ENCODE measurements at places on chromosomes 5 and 9. TPM values are rescaled to one million over a fixed set of nuclear protein-coding genes. Genes with fewer than 3 reads are reported as not detected.

MOB3B gene
- total RNA-seq: under 0.01 TPM

RASEF gene
- 0.09 TPM for total RNA-seq

CD74 gene
- total RNA-seq: 0.36 TPM

SOHLH1 gene
- not detected for total RNA-seq

GPRIN1 gene
- total RNA-seq: 3.1 TPM

MLANA gene
- not detected for total RNA-seq

BAAT gene
- total RNA-seq: under 0.01 TPM

BSPRY gene
- total RNA-seq: not detected

SPATA31E1 gene
- not detected for total RNA-seq

RNF180 gene
- total RNA-seq: 6.4 TPM

PCDHB15 gene
- 0.90 TPM for total RNA-seq

PCDHGA6 gene
- 2.2 TPM for total RNA-seq

CCDC69 gene
- total RNA-seq: 7.0 TPM

AK8 gene
- 0.09 TPM for total RNA-seq

TMEM8B gene
- total RNA-seq: 0.09 TPM

NR3C1 gene
- 25.0 TPM for total RNA-seq

DPYSL3 gene
- 90.6 TPM for total RNA-seq

WASHC1 gene
- total RNA-seq: 5.6 TPM

NR5A1 gene
- total RNA-seq: not detected

SAPCD2 gene
- 5.5 TPM for total RNA-seq

FOXI1 gene
- not detected for total RNA-seq

FBP1 gene
- 0.38 TPM for total RNA-seq

KLHL3 gene
- total RNA-seq: 13.2 TPM

MYORG gene
- 2.4 TPM for total RNA-seq

NSMF gene
- total RNA-seq: 23.6 TPM

CLIC3 gene
- 0.90 TPM for total RNA-seq

CDHR2 gene
- total RNA-seq: not detected

CCDC180 gene
- 0.56 TPM for total RNA-seq

NKD2 gene
- total RNA-seq: not detected

PCDHGA10 gene
- total RNA-seq: 3.9 TPM

AQP3 gene
- 0.19 TPM for total RNA-seq

SCGB3A1 gene
- total RNA-seq: not detected

PLAC8L1 gene
- total RNA-seq: 0.38 TPM

EIF4EBP3 gene
- 0.75 TPM for total RNA-seq

RNF224 gene
- total RNA-seq: not detected

TAF11L10 gene
- total RNA-seq: not detected

POLR3G gene
- total RNA-seq: 14.2 TPM

OTULINL gene
- total RNA-seq: under 0.01 TPM

NOL8 gene
- total RNA-seq: 28.6 TPM

PCDHA13 gene
- total RNA-seq: 0.09 TPM

ADAMTS19 gene
- total RNA-seq: not detected

PCDHGC3 gene
- 10.3 TPM for total RNA-seq

POU5F2 gene
- total RNA-seq: 0.85 TPM

BTNL8 gene
- not detected for total RNA-seq

TMC1 gene
- total RNA-seq: 2.1 TPM
